ENCODE measurements at places on chromosomes 6 and 20. TPM values are rescaled to one million over a fixed set of nuclear protein-coding genes. Genes with fewer than 3 reads are reported as not detected.

- no peak for DNase-seq
These were observed 1.1 kb downstream of the L3MBTL1 start for GRCh38 chr20:43508604-43509040.

DNA sequence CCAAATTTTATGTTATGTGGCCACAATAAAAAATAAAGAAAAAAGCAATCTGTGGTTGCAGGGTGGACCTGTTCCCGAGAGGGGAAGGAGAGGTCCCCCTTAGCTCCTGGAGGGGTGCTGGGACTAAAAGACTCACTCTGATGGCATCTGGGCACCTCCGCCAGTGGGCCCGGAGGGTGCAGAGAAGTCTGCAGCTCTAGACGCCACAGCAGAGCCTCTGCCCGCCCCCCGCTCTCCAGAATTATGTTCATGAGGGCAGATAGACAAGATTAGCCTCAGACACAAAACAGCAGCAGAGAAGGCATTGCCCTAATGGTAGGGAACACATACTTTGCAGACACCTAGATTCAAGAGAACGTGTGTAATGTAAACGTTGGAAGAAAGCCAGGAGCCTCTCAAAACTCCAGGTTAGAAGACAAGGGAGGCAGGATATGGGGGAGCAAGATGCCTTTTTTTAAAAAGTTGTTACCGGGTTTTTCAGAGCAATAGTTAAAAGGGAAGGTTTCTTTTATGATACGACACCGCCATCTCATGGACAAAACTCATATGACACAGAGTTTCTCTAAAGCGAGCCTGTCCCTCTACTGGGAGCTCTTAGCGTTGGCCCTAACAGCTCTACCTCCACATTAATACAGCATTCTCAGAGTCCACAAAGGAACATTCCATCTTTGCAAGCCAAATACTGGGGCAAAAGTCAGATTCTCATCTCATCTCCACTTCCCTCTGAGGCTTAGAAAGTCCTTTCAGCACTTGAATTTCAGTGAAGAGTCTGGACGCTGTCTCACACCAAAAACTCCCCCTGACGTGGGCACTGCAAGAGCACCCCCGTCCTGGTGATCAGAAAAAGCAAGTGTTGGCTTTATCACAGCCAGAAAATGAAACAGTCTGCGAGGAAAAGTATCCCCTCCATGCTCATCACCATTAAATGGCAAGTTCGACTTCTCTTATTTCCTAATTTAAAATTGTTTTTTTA lies 47.2 kb downstream of the FOXF2 start:
- DNase-seq, result peak; percentile 64

DNA sequence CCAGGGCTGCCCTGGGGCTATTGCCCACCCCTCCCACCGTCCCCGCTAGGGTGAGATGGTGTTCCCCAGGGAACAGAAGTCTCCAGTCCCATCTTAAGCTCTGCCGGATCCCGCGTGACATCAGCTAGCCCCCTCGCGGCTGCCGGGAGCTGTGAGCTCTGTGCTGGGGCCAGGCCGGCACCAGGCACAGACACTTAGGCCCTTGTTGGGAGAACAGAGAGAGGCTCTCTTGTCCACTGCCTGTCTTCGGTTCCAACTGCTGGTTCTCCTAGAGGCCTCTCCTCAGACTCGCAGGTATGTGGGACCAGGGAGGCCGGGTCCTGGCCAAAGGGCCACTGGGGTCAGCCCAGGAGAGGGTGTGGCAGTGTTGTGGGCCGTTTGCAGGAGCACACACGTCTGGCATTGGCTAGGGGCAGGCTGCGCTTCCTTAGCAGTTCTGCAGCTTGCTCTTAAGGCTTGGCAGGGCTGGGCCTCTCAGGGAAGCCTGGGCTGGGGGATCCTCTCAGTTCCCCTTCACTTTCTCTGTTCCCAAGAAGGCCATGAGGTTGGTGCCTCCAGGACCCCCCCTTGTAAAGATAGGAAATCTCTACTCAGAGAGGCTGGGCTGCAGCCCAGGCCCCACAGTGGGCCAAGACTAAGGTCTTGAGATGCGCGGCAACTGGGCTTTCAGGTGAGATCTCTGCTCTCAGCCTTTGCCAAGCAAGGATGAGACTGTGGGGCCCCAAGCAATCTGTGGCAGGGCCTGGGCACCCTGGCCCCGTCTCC lies 6.3 kb downstream of the SGK2 start:
- no peak for DNase-seq

DNA sequence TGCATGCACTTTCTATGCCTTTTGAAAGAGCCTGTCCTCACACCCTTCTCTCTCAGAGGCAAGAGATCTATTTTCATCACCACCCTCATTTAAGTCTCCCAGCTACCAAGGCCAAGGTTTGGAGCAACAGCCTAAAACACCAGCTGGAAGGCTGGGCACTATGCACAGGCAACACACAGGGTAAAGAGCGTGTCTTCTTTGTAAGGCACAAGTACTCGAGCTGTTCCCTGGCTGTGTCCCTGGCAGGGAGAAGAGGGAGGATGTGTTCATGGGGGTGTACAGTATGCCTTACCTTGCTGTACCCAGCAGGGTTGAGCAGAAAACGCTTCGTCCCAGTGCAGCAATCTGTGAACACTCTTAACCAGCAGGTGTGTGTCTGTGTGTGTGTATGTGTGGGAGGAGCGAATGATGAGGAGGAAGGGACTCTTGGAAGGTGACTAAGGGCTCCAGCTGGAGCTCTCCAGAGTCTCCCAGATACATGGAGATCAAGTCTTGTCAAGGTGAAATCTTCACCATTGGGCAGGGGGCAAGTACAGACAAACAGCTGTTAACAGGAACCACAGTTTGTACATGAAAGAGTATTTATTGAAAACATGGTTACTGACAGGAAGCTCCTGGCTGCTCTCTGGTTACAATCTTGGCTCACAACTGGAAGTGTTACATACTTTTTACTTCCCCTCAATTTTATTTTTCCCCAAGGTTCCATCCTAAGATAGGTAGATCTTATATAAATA lies 40.8 kb downstream of the ELMO2 start:
- DNase-seq, result no peak

- DNase-seq, result no peak
These were observed 38.9 kb upstream of the GFOD1 start for GRCh38 chr6:13526357-13526726.

DNA sequence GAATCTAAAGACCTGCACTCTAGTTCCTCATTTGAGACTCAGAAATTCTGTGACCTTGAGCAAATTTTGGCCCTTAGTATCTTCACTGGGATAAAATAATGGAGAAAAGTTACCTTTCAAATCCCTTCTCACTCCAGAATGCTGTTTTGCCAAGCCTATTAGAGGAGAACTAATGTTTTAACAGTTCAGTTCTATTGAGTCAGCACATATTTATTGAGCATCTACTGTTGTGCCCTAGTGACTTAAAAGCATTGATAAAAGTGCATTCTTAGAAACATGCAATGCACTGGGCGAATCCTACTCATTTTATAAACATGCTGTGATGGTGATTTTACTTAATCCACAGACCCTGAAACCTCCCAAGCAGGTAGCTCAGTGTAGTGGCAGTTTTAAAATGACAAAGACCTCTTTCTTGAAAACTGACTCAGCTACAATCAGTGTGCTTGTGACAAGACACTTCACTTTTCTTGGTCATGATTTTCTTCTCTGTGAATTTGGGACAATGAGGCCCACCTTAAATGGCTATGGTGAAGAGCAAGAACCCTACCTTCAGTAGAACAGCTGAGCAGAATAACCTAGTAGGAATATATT lies 312.0 kb downstream of the ALDH8A1 start:
- DNase-seq, result no peak

- DNase-seq, result no peak
These were observed 63.5 kb upstream of the E2F3 start for GRCh38 chr6:20338156-20338555.

DNA sequence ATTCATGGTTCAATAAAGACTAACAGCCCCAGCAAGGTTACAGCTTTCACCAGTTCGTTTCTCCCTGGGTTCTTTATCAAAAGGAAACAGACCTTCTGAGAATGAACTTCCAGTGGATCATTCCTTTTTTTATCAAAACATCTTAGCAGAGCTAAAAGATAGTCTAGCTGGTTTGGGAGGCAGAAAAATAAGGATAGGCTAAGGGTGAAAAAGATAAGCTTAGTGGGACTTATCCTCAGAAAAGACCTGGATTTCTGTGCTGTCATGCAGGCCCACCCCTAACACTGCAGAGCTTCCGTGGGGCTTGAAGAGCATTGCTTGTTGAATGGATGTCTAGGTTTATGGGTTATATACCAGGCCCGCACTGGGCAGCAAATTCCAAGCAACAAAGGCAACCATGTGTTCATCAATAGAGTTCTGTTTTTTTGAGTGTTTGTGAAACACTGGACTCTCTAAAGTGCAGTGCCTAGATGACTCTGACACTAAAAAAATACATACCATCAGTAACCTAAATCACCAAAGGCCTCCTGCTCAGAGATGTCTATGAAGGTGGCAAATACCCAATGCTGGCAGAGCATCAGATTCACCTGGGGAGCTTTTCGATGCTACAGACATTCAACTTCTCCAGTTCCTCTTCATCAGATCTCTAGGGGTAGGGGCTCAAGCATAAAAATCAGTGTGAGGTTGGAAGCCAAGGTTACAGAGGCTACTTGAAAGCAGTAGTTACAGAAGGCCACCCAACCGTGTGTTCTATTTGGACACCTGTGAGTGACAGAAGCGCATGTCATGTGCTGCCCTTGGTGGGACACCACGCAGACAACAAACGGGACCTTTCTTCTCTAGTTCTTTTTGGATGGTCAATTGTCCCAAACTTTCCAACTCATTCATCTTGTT lies 53.0 kb downstream of the TNFAIP3 start:
- no peak for DNase-seq

UBD gene
- 0.90 TPM for polyA plus RNA-seq

MAS1L gene
- polyA plus RNA-seq, result not detected

CALHM5 gene
- 2.4 TPM for polyA plus RNA-seq

CFB gene
- polyA plus RNA-seq, result 8.7 TPM

DNA sequence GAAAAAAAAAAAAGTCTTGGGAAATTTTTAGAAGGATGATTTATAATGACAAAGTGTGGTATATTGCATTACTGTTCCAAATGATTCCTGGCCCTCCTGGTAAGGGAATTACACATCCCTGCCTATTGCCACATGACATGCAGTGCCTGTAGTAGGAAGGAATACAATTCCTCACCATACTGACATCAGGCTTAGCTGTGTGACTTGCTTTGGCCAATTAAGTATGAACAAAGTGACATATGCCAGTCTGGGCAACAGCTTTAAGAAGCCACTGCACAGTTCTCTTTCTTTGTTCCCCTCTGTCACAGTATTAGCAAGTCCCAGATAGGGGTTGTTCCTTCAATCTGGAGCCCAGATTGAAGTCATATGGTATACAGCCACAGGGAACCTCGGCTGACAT lies 100.5 kb downstream of the KIF13A start:
- DNase-seq, result no peak

GRCh38 chr6:84103029-84103428 lies 69.5 kb downstream of the MRAP2 start:
- no peak for DNase-seq

MICB gene
- polyA plus RNA-seq, result 1.4 TPM

ENPP4 gene
- polyA plus RNA-seq, result 18.3 TPM

DNA sequence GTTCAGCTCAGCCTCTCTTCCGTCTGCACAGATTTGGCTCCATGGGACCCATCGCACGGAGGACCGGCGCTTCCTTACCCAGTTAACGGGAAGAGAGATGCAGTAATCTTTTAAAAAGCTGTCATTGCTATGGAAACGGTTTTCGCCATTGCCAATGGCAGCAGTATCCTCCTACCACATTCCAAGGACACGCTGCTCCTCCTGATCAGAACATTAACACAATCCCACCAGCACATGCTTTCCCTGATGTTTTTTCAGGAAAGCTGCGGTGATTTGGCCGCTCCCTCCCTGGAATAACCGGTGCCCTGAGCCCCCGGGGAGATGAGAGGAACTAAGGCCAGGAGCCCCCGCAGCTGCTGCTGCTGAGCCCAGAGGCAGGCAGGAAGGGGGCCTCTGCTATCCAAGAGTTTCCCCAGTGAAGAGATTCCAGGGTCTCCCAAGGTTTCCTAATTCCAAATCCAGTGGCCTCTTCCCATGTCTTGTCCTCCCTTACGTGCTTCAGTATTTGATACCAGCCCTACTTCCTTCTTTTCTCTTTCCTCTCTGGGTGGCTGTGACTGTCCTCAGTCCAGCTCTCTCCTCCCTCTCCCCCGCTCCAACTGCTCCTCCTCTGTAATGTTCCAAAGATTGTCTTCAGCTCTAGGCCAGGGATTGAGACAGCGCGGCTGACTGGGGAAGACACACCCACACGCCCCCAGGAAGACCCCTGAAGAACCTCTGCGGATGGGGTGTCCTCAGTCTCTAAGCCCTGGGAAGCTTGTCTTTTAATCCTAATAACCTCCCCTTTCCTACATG lies 2.6 kb downstream of the BNIP5 start:
- DNase-seq, result no peak

UBE2J1 gene
- 62.1 TPM for polyA plus RNA-seq

DNA sequence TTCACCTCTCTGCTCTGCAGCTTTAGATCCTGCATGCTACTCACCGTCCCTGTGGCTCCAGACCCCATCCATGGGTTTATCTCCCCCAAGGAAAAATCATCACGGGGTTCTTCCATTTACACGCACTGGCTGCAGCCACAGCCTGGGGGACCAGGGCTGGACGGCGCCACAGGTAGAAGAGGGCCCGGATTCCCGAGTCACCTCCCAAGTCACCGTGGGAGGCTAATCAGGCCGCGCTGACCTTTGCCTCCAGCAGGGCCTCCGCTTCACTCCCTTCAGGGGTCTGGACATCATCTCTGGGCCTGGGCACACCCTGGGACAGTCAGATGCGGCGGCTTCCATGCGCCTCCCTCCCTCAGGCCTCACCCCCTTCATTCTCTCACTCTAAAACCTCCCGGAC lies 47.8 kb upstream of the ENTPD6 start:
- DNase-seq, result no peak

GRCh38 chr6:129866256-129866655 lies 5.1 kb upstream of the TMEM244 start:
- DNase-seq, result no peak

PLN gene
- 4.6 TPM for polyA plus RNA-seq

GRCh38 chr6:1387538-1387875 lies 1.9 kb upstream of the FOXF2 start:
- DNase-seq, result no peak

DNA sequence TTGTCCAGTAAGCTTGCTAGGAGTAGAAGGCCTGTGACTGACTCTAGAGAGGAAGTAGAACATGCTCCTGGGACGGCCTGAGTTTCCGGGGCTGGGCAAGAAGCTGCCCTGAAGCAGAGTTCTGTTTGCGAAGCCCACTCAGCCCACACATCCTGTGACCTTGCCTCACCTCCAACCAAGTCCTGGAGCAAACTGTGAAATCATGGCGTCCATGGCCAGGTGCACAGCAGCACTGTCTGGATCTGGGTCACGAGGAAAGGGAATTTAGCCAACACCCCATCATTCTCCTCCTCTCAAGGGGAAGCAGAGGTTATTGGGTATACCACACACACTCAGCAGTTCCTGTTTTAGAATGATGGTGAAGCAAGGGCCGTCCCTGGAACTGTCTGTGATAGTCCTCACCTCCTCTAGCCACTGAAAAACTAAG lies 87.5 kb downstream of the CRYBG1 start:
- DNase-seq, result no peak

- DNase-seq, result no peak
These were observed 14.0 kb downstream of the RREB1 start for GRCh38 chr6:7121700-7122241.

All from renal cortex interstitium (tissue), 15 donors.